Left lung (tissue), 14 donors: ENCODE measurements at places on chromosomes 13 and 19. TPM values are rescaled to one million over a fixed set of nuclear protein-coding genes. Genes with fewer than 3 reads are reported as not detected.

DNA sequence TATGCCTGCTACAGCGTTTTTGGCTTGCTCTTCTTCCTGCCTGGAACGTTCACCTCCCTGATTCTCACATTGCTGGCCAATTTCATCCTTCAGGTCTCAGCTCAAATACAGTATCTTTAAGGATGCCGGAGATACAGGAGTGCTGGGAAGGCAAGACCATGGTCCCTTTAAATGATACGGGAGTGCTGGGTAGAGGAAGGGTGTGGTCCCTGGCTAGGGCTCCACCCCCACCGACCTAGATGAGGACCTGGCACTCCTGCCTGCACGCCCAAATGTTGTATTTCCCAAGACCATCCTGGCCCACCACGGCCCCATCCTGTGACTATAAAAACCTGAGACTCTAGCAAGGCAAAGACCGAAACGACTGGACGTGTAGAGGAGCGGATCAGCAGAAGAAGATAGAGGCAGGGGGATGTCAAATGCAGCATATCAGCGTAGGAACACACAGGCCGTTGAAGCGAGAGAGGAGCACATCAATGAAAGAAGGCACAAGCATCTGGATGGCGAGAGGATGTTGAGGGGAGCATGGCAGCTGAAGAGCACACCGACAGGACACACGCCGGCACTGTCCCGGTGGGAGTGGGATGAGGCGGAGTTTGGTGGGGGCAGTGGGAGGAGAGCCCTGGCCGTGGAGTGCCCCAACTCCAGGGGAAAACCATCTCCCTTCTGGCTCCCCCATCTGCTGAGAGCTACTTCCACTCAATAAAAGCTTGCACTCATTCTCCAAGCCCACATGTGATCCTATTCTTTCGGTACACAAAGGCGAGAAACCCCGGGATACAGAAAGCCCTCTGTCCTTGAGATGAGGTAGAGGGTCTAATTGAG lies 74.0 kb downstream of the PCDH9 start:
- H3K27ac ChIP-seq, result no peak overlapping the region
- peak; percentile 50 for DNase-seq
- no peak overlapping the region for H3K4me3 ChIP-seq
- H3K36me3 ChIP-seq, result no peaks in the 10 kb centered on the region

DNA sequence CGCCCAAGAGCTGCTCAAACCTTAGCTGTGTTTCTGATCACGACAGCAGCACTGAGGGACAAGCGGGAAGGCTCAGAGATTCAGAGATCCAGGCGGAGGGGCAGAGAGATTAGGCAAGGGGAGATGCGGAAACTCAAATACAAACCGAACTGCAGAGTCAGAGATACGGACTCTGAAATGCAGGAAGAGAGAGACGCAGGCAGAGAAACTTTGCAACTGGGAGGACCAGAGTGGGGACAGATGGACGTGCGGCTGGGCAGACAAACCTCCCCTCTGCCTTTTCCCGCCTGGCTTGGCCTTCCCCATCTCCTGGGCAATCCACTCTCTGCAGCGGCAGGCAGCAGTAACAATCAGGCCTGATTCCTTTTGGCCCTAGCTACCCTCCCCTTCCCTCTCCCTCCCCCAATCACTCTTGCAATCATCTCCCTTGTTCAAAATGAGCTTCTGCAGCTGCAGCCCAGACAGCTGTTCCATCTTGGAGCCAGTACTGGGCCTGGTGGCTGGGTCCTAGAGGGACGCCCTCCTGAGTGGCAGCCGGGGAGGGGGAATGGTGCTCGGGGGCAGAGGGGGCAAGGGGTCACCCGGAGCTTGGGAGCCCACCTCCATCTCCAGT lies 29.7 kb downstream of the OLFM2 start:
- peaks cover 58% of the 10 kb centered on the region for H3K27me3 ChIP-seq
- H3K4me3 ChIP-seq, result no peak overlapping the region
- no peaks in the 10 kb centered on the region for H3K4me1 ChIP-seq
- H3K27ac ChIP-seq, result no peak overlapping the region
- peak; percentile 15 for DNase-seq

- H3K4me3 ChIP-seq, result no peak overlapping the region
- no peak for DNase-seq
- H3K27ac ChIP-seq, result no peak overlapping the region
- H3K36me3 ChIP-seq, result no peaks in the 10 kb centered on the region
- H3K4me1 ChIP-seq, result peaks cover 16% of the 10 kb centered on the region
Observed at GRCh38 chr13:33328701-33329100, 43.1 kb upstream of the STARD13 start.

DNA sequence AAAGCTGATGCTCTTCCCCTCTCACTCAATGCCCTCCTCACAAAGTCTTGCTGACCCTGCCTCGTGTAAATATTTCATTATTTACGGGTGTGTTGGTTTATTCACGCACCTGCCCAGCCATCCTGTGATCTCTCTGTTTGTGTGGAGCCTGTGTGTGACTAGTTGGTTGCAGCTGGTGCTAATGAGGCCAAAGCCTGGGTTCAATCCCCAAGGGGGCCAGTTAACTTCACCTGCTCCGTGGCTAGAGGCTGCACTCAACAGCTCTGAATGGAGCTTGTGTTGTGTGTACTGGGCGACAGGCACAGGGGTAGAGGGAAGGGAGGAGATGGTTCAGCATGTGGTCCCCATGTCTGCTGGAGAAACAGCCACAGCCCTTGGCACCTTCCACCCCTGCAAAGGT lies 109.5 kb downstream of the DNAJC15 start:
- no peak overlapping the region for H3K27ac ChIP-seq
- no peak for DNase-seq
- peaks cover 13% of the 10 kb centered on the region for H3K27me3 ChIP-seq
- no peaks in the 10 kb centered on the region for H3K4me1 ChIP-seq
- H3K36me3 ChIP-seq, result no peaks in the 10 kb centered on the region

DNA sequence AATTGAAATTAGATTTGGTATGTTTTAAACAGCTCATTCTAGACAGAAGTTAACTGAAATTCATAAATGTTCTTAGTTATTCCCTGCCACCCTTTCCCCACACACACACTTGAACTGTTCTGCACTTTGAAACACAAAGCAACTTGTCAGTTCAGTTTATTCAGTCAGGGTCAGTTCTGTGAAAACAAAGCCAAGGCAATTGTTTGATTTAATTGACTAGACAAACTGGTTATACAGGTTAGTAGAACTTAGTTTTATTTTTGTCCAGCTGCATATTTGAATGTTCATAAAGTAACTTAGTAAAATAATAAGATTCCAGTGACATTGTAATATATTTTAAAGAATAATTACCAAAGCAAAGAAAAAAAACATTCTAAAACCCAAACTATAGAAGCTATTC lies 98.3 kb upstream of the KLF5 start:
- H3K4me3 ChIP-seq, result no peak overlapping the region
- H3K36me3 ChIP-seq, result peaks cover 8% of the 10 kb centered on the region
- no peak for DNase-seq
- no peaks in the 10 kb centered on the region for H3K27me3 ChIP-seq

Gene TNNT1
- 4.3 TPM for polyA plus RNA-seq

Gene ITGBL1
- polyA plus RNA-seq, result 0.24 TPM

Gene ZNF575
- 3.3 TPM for polyA plus RNA-seq

Gene TNPO2
- 76.5 TPM for polyA plus RNA-seq
